Stimulated activated CD4-positive, alpha-beta T cell treated with anti-CD3 and anti-CD28 coated beads, TNF-alpha, amount 100 ng/mL, for 24 hours (primary cell): ENCODE measurements at places on chromosomes 12 and 14.
A peak's percentile ranks its signal among the peaks of the same experiment; 100 is the strongest.

DNA sequence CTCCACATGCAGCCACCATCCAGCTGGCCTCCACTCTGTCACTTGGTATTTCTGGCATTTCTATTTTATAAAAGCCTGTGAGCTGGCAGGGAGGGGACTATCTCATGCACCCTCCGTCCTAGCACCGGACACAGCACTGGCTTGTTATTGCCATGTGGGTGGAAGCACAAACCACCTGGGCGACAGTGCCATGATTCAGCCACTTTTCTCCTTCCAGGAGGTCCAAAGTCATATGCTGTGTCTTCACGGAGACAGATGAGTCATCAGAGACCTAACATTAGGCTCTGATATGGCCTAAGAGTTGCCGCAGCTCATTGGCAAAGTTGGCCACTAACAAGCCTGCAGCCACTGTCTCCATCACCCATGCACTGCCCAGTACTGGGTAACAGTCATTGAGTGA, 1123.0 kb downstream of the VRK1 start:
- DNase-seq: no peak

DNA sequence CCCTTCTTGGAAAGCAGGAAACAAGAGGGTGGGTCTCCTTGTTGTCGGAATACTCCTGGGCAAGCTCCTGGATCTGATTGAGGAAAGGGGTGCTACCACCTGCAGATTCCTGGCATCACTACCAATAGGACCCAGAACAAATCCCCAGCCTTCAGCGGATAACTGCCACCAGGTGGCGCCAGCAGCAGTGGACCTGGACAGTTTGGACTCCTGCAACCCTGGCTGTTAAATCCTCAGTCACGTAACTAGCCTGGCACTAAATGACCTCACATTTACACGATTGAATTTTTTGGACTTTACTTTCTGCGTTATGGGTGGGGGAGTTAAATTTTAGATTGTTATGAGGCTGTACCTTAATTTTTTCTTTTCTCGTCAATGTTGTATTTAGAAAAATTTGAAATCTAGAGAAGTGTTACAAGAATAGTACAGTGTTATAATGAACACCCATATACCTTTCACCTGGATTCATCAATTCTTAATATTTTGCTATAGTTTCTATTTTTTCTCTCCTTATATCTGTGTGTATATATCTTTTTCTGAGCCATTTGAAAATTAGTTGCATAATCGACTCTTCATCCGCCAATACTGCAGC, 95.6 kb downstream of the GAS2L3 start:
- DNase-seq: peak; percentile 14

GRCh38 chr14:101061411-101062064, 158.0 kb upstream of the RTL1 start:
- no peak for DNase-seq

GRCh38 chr12:120115692-120116440, 687 bp downstream of the RAB35 start:
- no peak for DNase-seq

- no peak for DNase-seq
Measured at GRCh38 chr12:111368291-111368787, 556 bp downstream of the PHETA1 start.

DNA sequence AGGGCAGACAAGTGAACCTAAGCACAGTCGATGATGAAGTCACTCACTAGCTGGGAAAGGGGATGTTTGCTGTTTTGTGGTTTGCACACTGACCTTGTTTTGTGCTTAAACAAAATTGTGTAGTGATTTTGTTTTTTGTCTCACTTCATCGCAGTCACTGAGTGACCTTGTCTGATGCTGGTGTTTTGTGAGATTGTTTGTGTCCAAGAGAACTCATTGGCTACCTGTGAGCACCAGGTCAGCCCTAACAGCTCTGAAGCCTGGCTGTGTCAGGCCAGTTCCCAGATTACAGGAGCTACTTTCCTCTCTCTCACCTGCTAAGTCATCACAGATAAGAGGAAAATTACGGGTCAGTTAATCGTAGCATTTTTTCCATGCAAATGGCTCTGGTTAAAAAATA, 3.9 kb upstream of the ESYT1 start:
- DNase-seq: no peak

- DNase-seq: no peak
Measured at GRCh38 chr12:68267892-68268396, 14.5 kb upstream of the IL22 start.

DNA sequence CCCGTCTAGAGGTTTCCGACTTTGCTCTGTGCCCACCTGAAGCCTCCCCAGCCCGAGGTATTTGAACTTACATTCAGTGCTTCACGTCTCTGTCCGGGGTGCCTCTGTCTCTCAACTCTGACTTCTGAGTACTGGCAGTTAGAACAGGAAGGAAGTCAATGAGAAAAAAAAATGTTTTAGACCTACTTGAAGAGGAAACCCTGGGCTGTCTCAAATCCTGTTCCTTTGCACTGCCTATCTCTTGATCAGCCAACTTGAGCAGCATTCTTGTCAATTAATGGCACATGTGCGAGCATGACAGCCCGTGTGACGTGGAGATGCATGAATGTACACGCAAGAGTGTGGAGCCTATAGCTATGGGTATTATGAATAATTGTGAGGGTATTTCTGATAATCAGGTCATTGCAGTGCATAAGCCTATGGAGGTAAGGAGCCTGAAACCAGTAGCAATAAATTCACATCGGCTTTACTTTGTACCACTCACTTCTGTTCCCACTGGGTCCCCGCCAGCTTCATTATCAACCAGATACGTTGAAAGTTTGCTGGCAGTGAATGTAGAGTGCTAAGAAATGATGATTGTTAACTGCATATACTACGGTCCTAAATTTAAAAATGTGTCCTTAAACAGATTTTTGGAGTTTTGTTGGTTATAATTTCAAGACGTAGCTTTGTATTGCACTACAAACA, at the start of gene ARHGDIB:
TSS of gene ARHGDIB (minus strand) at position 136 of the 687 bp plus-strand sequence. CDS start 10,889 bp downstream, outside the sequence.
- DNase-seq: peak; percentile 66
